ENCODE measurements at places on chromosomes 12 and 14.
A peak's percentile ranks its signal among the peaks of the same experiment; 100 is the strongest.

GRCh38 chr14:37246427-37246829, 48.7 kb downstream of the MIPOL1 start:
- peak; percentile 27 for DNase-seq

DNA sequence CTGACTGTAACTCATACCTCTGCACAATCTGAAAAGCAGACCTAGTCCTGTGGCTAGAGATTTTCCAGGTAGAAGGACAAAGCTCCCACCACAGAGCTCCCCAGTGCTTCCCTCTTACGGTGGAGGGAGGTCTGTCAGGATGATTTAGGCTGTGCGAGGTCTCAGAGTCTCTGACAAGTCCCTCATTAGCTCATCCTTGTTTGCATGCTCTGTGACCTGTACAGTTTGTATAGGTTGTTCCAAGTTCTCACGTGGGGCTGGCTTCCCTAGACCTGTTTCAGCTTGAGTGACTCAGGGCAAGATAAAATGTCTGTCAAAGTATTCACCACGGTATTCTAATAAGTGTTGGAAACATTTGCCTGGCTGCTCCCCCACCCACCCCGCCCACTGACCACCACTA, 34.8 kb downstream of the ASCL1 start:
- no peak for DNase-seq

- peak; percentile 60 for DNase-seq
These were observed 589.3 kb upstream of the TMEM132C start for GRCh38 chr12:127677537-127678131.

GRCh38 chr12:53725824-53726223, 1.4 kb downstream of the CALCOCO1 start:
- DNase-seq: no peak

- DNase-seq: no peak
These were observed 49.5 kb upstream of the RTRAF start for GRCh38 chr14:51939755-51940301.

DNA sequence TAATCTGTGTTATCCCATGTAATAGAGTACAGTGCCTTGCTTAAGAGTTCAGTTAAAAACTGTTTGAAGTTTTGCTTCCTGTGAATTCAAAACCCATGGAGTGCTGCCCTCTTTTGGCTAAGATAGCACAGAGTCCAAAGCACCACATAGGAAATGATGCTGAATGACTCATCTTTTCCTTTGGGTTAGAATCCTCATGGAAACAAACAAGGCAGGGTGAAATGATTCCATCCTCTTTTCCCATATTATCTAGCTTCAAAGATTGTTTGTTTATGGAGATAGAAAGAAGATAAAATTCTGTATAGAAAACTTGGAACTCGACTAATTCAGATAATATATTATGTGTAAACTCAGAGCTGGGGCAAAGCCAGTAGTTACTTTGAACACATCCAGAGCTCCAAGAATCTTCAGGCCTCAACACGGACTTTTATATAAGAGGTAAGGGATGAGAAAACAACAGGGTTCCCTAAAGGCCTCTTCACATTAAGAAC, 87.4 kb downstream of the OTOGL start:
- DNase-seq: peak; percentile 90

DNA sequence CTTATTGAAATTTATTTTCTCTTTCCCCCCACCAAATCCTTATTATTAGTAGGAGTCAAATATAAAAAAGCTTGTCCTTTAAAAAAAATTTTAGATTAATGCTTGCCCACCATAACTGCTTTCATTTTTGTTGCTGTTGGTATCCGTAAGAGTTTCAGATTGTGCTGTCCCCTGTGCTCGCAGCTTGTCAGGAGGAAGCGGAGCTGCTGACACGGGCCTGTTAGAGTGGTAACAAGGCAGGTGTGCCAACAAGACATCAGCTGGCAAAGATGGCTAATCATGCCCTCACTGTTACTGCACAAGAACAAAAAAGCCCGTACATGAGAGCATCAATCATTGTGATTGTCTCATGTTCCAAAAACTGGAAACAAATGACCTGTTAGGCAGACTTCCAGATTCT, 148.4 kb downstream of the ALG10B start:
- DNase-seq: no peak

- DNase-seq: peak; percentile 68
These were observed at the start of gene MED13L for GRCh38 chr12:116277467-116278278. MED13L (minus strand) TSS chr12:116277693; CDS start chr12:116277131, 562 bp downstream.

DNA sequence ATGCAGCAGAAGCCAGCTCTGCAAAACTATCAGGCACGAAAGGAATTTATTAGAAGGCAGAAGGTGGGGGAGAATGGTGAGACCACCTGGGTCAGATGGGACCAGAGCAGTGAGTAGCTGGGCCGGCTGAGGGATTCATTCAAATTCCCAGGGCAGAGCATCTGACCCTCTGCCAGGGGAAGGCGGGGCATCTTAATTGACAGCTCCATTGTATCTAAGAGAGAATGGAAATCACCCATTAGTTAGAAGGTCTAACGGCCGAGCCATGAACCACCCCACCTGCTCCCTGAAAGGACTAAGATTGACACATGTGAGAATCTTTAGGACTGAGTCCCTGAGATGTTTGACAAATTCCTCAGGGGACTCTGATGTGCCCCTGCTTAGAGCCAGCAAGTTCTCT, 83.7 kb downstream of the PHETA1 start:
- no peak for DNase-seq

GRCh38 chr12:76546889-76547288, 12.7 kb downstream of the OSBPL8 start:
- no peak for DNase-seq

DNA sequence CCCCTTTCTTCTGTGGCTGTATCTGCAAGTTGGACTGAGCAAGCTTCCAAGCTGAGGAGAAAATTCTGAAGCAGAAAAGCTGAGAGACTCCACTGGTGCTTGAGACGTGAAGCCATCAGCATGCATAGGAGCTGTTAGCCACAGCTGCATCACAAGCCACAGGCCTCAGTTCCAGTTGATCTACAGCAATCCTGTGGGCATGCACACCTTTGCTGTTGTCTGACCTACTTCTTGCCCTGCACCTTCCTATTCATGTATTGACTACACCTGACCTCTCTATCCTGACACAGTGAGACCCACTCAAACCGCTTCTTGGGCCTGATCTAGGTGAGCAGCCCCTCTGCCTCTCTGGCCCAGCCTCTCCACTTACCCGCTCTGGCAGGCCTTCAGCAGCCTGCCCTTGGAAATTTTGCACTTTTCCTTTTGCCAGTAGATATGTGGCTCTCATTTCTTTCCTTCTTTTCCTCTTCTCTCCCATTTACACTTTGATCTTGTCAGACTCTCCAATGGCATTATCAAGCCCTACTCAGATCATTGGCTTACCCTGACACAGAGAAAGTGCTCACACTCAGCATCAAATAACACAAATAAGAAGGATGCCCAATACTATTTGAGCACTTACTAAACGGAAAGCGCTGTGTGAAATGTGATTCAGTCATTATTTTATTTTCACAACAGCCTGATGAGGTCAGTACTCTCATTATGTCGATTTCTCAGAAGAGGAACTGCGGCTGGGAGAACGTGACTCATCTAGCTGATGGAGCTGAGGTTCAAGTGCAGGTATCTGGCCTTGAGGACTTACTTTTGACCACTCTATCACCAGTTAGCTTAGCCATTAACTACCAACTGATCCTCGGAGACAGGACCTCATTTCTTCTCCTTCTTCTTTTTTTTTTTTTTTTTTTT, 21.9 kb upstream of the PTGR2 start:
- peak; percentile 64 for DNase-seq

DNA sequence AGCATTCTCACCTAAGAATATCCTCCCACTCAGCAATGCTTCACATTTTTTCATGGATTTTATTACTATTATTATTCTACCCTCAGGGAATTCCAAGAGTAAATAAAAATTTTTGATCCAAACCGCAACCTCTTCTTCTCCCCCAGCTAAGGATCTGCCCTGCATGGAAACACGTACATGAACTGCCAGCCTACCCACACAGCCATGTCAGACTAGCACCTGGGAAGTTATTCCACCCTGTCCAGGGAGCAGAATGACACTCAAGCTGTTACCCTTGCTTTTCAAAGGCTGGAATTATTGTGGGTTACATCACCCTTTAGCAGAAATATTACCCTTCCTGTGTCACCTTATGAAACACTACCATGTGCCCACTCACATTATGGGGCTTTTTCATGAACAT, 227.3 kb upstream of the USP15 start:
- DNase-seq: no peak

GRCh38 chr12:29283969-29284700, 96.8 kb downstream of the ERGIC2 start:
- no peak for DNase-seq

DNA sequence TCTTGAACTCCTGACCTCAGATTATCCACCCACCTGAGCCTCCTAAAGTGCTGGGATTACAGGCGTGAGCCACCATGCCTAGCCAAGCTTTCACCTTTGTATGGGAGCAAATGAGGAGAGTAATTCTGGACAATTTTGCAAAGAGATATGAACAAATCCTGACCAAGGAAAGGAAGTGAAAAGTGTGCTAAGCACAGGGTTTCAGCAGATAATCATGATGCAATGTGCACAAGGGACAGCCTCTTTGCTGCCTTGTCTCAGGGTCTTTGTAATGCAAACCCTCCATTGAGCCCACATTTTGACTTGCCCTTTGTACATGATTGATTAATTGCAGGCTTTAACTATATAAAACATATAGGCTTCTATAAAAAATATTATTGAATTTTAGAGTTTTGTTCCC, 9.2 kb upstream of the PYGL start:
- no peak for DNase-seq

- no peak for DNase-seq
These were observed 70.4 kb downstream of the RCOR1 start for GRCh38 chr14:102662636-102663430.

DNA sequence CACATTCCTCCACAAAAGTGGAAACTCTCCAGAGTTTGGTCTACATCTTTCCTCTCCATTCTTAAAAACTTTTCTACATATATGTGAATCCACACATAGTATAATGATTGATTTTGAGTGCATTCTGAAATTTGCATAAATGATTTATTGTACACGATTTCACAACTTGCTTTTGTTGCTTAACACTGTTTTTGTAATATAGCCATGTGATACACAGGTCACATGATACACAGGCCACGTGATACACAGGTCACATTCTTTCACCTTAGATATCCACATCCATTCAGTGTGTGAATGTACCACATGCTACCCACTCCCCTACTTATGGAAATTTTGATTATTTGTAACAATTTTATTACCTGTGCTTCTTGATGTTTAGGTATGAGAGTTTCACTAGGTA, 319.1 kb downstream of the ZFP36L1 start:
- no peak for DNase-seq

DNA sequence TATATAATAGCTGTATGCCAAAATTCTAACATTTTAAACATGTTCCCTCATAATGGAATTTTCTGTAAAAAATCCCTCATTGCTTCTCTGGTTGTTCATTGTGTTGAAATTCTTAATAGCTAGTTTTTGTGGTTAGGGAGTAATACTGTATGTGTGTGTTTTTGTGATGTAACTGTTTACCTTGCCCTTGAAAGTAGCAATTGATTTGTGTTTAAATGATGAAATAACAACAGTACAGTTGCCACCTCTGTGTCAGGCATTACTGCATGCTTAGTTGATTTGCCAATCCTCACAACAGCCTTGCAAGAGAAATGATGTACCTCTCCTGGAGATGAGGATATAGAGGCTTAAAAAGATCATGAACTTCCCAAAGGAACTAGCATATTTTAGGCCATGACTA, 94.9 kb downstream of the DAAM1 start:
- DNase-seq: no peak

DNA sequence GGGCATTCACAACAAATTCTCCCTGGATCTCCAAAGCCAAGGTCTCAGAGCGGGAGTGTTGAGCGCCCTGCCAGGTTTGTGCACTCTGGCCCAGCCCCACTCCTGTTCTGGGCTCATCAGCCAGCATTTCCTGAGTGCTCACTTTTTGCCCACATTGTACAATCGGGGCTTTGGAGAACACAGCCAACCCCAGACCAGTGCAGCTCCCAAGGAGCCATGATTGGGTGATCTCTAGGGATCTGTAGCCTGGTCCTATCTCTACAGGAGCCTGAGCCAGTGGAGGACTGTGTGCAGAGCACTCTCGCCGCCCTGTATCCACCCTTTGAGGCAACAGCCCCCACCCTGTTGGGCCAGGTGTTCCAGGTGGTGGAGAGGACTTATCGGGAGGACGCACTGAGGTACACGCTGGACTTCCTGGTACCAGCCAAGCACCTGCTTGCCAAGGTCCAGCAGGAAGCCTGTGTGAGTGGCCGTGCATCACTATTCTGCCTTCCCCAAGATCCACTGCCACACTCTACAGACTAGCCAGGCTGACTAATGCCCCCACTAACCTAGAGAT, 2.8 kb downstream of the ARHGEF40 start:
- DNase-seq: no peak

DNA sequence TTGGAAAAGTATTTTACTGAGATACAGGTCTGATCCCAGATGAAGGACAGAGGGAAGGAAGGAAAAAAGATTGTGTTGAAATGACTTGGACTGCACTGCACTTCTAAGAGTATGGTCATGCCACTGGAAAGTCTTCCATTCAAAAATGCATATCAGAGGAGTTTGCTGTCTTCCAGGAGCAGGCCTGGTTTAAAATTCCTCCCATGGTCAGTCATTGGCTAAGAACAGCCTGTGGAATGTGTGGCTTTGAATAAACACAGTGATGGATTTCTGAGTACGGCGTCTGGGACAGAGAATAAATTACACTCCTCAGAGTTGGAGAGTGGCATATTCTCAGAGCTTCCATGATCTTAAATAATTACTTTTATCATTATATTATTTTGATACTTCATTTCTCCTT, 245.8 kb upstream of the PDZRN4 start:
- no peak for DNase-seq

- DNase-seq: no peak
These were observed 167.5 kb upstream of the RPL10L start for GRCh38 chr14:46819117-46819516.

DNA sequence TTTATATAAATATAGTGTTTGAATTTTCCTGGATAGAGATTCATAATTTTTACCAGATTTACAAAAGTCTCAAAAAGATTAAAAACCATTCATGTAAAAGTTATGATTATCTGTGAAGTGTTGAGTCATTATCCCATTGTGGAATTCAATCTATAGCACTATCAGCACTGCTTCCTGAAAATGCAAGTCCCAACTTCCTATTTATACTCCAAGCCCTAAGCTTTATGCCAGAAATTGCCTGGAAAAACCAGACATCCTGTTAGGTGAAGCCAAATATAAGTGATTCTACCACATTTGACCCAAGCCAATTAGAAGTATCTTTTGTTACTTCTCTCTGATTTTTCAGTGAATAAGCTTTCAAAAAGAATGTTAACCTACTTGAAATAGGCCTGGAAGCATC, 129.1 kb downstream of the GPR135 start:
- DNase-seq: no peak

GRCh38 chr14:96143906-96144305, 60.7 kb upstream of the BDKRB2 start:
- no peak for DNase-seq

DNA sequence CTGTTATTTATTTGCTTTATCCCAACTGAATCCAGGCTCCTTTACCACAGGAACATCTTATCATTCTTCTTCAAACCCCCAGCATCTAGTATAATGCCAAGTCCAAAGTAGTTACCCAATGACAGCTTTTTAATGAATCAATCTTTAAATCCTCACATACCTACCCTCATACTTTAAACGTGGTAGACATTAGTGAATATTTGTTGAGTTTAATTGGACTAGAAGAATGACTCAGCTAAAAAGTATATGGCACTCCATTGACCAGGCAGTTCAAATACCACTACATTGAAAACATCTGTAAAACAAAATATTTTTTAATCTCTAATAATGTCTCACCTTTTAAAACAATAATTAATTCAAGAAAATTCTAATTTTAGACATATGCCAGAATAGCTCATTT, 98.1 kb downstream of the ZFC3H1 start:
- no peak for DNase-seq

- DNase-seq: no peak
These were observed 253.2 kb downstream of the CACNA1C start for GRCh38 chr12:2306012-2306411.
